ENCODE measurements at places on chromosomes 1 and 21.

- DNase-seq = no peak
Measured at GRCh38 chr1:207565546-207566468, 69.8 kb downstream of the CR1 start.

- no peak for DNase-seq
Measured at GRCh38 chr1:163820766-163821165, 499.0 kb downstream of the NUF2 start.

DNA sequence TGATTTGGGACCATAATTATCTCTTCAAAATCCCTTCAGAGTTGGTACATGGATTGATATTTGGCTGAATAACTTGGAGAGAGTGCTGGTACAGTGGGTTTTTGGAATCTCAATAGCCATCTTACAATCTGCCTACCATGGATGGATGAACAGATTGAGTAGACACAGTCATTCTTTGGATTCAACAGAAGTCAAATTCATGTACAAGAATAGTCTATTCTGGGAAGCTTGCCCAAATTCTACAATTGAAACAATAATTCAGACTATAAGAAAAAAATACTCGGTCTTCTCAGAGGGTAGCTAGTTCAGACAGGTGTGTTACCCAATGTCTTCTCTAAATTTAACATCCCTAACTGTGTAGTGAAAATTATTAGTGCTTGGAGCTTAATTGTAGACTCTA, 574.0 kb downstream of the LRRIQ3 start:
- no peak for DNase-seq

DNA sequence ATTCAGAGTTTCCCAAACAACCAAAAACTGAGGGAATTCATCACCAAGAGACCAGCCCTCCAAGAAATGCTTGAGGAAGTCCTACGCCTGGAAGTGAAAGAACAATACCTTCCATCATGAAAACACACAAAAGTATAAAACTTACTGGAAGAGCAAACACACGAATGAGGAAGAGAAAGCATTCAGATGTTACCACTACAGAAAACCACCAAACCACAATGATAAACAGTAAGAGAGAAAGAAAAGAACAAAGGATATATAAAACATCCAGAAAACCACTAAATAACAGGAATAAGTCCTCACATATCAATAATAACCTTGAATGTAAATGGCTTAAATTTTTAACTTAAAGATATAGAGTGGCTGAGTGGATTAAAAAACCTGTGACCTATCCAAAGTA, 58.5 kb upstream of the BCL10 start:
- no peak for DNase-seq

GRCh38 chr1:172446547-172446946, 2.7 kb upstream of the PIGC start:
- DNase-seq = no peak

Data from H54 (cell line).